ENCODE measurements at places on chromosomes 2 and 18.

GRCh38 chr2:138602166-138602460, 100.5 kb downstream of the SPOPL start:
- no peak for DNase-seq

- no peak for DNase-seq
Observed at GRCh38 chr18:57997820-57998219, 46.2 kb upstream of the NEDD4L start.

DNA sequence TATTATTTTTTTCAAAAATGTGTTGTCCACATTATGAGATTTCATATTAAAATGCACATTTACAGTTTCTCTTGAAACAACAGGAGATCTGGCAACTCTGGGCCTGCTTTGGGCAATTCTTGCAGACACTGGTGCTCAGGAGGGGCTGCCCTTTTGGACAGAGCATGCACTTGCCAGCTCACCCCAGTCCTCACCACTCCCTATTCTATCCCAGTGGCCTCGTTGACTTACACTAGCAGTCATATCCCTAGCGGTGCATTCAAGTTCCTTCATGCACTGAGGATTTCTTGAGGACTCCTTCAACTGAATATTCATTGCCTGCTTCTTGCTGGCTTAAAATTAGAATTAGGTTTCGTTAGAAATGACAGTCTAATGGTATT, 87.9 kb upstream of the FHL2 start:
- DNase-seq, result no peak

- no peak for DNase-seq
Observed at GRCh38 chr2:128791985-128792320, 473.3 kb upstream of the HS6ST1 start.

DNA sequence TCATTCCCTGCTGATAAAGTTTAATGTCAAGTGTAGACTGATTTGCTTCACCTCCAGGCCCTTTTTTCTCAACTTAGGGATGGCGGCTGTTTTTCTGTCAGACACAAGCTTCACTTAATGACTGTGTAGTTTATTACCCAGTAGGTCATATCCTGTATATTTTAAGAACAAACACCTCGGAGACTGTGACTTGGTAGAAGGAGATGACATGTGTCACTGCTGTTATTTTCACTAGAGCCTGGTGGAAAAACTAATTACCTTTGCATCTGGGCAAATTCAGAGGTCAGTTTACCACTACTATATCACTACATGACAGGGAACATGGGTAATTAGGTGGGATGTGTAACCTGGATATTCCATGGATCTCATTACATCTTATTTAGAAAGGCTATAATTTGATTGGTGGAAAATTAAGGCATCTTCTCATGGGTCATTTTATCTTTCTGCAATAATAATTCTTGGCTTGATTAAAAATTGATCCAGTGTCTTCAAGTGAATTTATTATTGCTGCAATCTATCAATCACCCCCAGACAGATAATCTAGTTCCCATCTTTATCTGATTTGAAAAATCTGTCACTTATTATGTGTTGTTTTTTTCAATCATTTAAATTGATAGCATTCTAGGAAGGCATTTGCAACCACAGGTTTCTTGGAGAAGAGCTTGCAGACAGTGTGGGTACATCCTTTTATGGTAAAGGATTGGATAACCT, 353.8 kb upstream of the SPRED2 start:
- no peak for DNase-seq

DNA sequence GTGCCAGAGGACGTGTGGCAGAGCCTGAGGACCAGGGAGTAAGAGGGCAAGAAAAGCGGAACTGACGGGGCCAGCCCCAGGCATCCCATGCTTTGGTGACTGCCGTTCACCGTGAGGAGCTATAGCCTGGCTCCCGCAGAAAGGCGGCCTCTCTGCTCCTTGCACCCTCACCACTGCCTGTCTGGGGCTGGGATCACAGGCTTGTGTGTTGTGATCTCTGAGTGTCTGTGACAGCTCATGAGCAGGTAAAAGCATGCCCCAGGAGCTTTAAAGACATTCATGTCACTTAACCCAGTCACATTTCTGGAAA, 266.8 kb upstream of the RAB6C start:
- no peak for DNase-seq

GRCh38 chr2:219218732-219219701, at the start of gene ABCB6:
ABCB6 (minus strand) TSS chr2:219218958; CDS start chr2:219218673, 285 bp downstream.
- peak; percentile 88 for DNase-seq

DNA sequence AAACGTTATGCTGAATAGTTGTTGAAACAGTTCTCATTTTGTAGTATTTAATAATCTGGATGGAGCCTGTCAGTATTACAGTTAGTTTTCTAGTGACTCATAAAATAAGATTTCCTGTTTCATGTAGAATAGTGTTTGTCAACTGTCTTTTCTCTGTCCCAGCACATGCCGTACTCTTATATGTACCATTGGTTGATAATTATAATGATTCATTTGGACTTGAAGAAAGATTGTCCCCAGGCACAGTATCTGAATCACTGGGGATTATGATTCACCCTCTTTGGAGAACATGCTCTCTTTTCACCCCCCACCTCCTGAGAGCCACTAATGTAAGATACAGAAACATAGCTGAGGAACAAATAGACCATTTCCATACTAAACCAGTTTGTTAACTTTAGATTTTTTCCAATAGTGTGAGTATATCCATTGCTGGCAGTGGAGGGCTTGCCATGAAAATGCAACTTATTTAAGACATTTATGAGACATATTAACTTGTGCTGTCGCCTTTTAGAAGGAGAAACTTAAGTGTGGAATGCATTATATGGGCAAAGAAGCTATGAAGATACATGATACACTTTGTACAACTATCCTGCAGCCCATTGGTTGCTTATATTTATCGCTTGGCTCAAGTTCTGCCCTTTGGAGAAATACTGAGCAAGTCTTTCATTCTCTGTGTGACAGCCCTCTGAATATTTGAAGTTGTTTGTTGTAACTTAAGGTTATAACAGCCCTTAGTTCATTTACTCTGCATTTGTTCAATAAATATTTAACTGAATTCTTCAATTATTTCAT, 12.4 kb downstream of the COPS8 start:
- DNase-seq, result no peak

DNA sequence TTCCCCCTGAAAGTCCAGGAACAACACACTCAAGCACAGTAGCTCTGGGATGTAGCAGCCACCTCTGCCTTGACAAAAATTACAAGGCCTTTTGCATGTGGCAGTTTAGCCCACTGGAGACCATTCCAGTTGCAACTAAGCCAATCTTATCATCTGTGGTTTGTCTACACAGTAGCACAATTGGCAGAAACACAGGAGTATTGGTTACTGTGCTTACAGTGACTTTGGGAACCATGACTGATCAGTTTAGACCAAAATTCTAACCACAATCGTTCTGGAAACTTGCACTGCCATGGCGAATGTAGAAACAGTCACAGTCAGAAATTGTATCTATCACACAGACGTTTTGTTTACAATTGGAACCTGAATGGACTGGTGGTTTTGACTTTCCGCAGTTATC, 403.7 kb upstream of the MEIS1 start:
- DNase-seq, result no peak

DNA sequence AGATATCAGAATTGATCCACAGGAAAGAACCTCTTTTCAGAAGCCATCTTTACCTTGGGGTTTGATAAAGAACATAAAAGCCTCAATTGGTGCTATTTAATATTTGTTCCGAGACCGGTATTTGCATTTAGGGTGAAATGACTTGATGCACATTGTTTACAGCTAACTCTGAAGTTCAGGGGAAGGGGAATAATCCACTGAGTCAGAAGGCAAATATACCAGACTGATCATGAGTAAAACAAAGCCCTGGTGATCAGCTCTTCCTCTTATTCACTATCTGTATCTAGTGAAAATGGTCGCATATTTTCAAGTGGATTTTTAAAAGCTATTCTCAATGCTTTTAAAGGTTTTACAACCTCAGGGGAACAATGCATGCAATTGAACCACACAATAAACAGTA, 53.0 kb upstream of the ATP8B1 start:
- no peak for DNase-seq

DNA sequence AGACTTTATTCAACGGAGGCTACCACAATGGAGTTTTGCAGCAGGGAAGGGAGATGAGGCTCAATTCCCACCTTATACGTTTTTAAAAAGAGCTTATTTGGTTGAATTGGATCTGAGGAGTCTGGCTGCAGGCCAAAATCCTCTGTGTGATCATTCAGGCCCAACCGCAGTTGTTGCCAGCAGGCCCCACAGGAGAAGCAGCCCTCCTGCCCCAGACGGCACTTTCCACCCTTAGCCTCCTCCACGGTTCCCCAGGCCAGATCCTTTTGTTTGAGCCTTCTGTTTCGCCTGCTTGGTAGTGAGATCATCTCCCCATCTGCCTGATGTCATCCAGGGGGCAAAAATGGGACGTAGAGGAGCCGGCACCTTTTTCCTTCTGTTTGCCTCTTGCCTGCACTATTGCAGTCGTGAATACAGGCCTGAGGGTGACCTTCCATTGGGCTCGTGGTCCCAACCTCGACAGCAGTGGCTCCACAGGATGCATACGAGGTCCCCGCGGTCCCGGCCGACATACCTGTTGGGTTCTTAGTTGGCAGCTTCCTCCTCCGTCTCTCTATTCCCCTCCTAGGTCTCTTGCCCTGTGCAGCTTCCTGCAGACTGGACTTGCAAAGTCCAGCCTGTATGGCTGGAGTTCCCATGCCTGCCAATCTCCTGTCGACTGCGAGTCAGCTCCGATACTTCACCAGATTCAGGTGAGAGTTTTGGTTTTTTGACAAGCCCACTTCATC, 9.3 kb upstream of the GPR35 start:
- DNase-seq, result no peak

Data from naive B cell (primary cell).